CD8-positive, alpha-beta memory T cell (primary cell): ENCODE measurements at places on chromosomes 16 and 17. TPM values are rescaled to one million over a fixed set of nuclear protein-coding genes. Genes with fewer than 3 reads are reported as not detected.
A peak's percentile ranks its signal among the peaks of the same experiment; 100 is the strongest.

DNA sequence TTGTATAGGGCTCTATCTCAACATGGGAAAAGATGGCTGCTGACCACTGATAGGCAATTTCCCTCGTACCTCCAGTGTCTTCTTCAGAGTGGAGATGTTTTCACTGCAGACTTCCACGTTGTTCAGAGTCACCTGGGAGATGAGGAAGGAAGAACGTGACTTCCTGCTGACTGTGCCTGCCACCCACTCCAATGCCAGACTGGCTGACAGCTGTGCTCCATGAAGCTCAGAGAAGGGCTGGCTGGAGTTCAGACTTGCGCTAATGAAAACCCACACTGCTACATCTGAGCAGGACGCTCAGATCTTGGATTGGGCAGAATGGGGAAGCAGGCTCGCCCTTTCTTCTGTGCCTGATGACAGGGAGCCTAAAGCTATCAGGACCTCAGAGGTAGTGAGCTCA lies 33.1 kb downstream of the COG4 start:
- H3K27ac ChIP-seq = no peak overlapping the region
- H3K27me3 ChIP-seq = no peaks in the 10 kb centered on the region
- H3K4me1 ChIP-seq = no peaks in the 10 kb centered on the region
- DNase-seq = no peak

- DNase-seq = no peak
- no peaks in the 10 kb centered on the region for H3K27me3 ChIP-seq
- no peaks in the 10 kb centered on the region for H3K4me1 ChIP-seq
- H3K27ac ChIP-seq = no peak overlapping the region
- H3K4me3 ChIP-seq = no peak overlapping the region
Measured at GRCh38 chr17:6241381-6241780, 171.2 kb downstream of the WSCD1 start.

DNA sequence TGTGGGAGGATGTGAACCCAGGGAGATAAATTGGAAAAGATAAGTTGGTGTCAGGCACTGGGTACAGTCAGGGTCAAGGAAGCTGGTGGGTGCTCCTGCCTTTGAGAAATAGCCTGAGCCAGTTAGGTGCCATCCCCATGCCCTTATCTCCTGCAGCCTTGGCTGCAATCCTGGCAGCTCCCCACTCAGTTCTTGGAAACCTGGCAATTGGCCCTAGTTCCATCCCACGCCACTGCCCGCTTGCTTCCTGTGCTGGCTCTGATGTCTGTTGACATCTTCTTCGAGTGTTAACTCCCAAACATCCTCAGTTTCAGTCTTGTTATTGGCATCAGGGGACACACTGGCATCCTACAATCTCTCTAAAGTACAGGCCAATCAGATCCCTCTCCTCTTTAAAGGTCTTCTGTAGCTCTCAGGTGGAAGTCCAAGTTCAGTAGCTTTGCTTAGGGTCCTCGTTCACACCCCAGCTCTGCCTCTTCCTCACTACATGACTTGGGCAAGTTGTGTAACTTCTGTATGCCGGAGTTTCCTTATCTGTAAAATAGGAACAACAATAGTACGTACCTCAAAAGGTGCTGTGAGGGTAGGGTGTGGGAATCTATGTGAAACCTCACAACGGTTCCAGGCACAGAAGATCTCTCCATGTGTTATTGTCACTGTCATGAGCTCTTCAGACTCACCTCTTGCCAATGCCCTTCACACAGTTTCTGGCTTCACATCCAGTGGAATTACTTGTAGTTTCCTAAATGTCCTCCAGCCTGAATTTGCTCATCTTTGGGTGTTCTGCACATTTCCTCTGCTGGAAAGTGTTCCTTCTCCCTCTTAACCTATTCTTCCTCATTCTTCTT lies 13.5 kb upstream of the PRKAR1A start:
- H3K27me3 ChIP-seq = peaks cover 3% of the 10 kb centered on the region
- no peak overlapping the region for H3K4me3 ChIP-seq
- no peak overlapping the region for H3K27ac ChIP-seq
- DNase-seq = no peak
- H3K36me3 ChIP-seq = no peaks in the 10 kb centered on the region
- H3K4me1 ChIP-seq = peaks cover 12% of the 10 kb centered on the region

- H3K27me3 ChIP-seq = no peaks in the 10 kb centered on the region
- no peak overlapping the region for H3K27ac ChIP-seq
- no peak for DNase-seq
- no peak overlapping the region for H3K4me3 ChIP-seq
- H3K36me3 ChIP-seq = no peaks in the 10 kb centered on the region
Measured at GRCh38 chr16:11470676-11471415, 115.9 kb downstream of the LITAF start.

DNA sequence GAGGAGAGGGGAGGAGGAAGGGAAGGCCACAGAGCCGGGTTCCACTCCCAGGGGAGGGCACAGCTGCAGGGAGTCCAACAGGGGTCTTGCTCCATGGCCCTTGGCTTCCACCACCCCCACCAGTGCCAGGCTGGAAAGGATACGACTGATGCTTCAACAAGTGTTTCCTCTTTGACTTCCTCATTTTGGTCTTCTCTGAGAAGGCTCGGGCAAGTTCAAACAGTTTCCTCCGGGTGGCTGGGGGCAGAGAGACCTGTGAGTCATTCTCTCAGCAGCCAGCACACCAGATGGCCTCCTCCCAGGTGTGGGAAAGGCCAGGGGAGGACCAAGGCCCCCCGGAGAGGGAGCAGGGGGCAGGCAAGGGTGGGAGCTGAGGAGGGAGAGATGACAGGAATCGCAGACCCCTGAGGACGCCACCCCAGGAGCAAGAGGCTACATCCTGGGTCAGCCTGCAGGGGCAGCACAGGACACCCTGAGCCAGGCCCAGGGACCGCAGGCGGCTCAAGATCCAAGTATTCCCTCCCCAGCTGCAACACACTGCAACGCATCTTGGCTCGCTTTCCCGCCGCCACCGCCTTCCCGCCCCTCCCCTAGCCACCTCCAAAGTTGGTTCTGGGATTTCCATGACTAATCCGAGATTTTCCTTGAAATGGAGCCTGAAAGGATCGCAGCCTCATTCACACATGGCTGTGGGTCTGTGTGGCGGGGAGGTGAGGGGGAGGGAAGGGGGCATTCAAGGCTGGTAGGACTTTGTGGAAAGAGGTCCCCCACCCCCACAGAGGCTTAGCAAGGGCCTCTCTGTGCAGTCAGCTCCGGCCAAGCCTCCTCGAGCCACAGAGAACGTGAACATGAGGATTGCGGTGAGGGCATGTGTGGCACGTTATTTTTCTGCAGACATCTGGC lies 18.4 kb upstream of the MRPS23 start:
- no peak overlapping the region for H3K27ac ChIP-seq
- H3K4me1 ChIP-seq = peaks cover 8% of the 10 kb centered on the region
- no peaks in the 10 kb centered on the region for H3K36me3 ChIP-seq
- no peak for DNase-seq
- H3K4me3 ChIP-seq = no peak overlapping the region
- H3K27me3 ChIP-seq = no peaks in the 10 kb centered on the region

DNA sequence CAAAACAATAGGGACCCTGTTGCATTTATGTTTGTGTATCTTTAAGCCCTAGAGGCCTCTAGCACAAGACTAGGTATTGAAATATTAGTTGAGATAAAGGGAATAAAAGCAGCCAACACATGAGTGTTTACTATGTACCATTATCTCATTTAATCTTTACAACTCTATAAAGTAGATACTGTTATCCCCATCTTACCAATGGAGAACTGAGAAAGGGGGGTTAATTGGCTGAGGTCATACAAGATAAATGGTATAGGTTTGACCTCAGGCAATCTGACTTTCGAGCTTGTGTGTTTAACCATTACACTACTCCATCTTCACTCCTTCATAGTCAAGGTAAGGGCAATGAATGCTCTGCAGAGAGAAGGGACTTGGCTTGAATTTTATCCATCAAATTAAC lies 26.3 kb upstream of the STAC2 start:
- DNase-seq = no peak
- H3K27ac ChIP-seq = no peak overlapping the region
- no peaks in the 10 kb centered on the region for H3K27me3 ChIP-seq

DNA sequence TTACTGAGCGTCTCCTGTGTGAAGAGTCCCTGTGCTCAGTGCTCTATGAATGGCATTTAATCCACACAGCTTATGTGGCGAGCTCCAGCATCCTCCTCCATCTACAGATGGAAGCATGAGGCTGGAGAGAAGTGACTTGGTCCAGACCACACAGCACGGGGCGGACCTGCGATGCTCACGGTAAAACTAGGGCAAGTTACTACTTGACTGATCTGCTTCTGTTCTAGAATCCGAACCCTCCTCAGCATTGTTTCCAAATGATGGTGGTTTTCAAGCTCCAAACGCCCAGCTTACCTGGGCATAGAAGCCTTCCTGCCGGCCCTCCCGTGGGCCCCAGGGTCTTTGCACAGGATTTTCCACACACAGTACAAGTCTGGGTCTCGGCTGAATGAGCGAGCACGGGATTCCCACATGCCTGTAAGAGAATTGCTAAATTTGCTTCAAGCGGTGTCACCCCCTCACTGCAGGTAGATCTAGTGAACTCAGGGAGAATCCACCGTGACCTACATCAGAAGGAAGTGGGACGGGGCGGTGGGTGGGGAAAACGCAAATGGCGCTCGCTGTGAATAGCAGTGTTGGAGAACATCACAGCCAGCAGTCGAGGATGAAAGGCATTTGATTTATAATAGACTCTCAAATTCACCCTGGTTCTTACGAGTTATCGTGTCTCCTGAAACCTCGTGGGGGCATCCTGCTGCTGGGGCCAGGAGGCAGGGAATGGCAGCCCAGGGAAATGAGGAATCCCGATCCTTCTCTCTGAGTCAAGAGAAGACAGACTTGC lies 101.1 kb downstream of the CMIP start:
- no peak overlapping the region for H3K27ac ChIP-seq
- peaks cover 3% of the 10 kb centered on the region for H3K36me3 ChIP-seq
- DNase-seq = no peak
- H3K4me3 ChIP-seq = no peak overlapping the region

- no peak overlapping the region for H3K27ac ChIP-seq
- H3K27me3 ChIP-seq = no peaks in the 10 kb centered on the region
- DNase-seq = no peak
- H3K4me3 ChIP-seq = no peak overlapping the region
Measured at GRCh38 chr16:12515746-12516145, 287.9 kb downstream of the CPPED1 start.

DNA sequence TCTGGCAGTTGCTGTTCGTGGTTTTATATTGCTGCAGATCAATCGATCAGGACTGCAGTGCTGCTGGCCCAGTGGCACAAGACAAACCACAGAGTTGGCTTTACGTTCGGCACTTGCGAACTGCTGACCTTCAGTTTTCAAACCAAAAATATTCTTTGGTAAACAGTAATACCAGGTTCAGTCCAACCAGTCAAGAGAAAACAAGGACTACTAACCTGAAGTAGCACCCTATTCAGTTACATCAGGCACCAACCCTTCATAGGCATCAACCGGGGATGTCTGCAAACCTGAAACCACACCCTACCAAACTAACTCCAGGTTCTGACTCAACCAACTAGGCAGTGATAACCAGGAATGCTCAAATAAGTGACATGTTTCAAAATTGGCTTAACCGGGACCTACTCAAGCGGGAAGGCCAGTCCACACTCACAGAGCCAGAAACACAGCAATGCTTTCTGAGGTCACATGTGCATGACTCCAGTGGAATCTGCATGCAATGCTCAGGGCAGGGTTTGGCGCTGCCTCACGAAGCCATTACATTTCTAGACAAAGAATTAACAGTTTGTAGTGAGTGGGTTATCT lies 91.1 kb downstream of the SMG6 start:
- no peak overlapping the region for H3K4me3 ChIP-seq
- no peaks in the 10 kb centered on the region for H3K36me3 ChIP-seq
- H3K4me1 ChIP-seq = peaks cover 66% of the 10 kb centered on the region

- H3K36me3 ChIP-seq = no peaks in the 10 kb centered on the region
- no peaks in the 10 kb centered on the region for H3K27me3 ChIP-seq
- no peak overlapping the region for H3K27ac ChIP-seq
- no peak overlapping the region for H3K4me3 ChIP-seq
- H3K4me1 ChIP-seq = no peaks in the 10 kb centered on the region
Measured at GRCh38 chr17:41773190-41773588, 13.3 kb downstream of the JUP start.

DNA sequence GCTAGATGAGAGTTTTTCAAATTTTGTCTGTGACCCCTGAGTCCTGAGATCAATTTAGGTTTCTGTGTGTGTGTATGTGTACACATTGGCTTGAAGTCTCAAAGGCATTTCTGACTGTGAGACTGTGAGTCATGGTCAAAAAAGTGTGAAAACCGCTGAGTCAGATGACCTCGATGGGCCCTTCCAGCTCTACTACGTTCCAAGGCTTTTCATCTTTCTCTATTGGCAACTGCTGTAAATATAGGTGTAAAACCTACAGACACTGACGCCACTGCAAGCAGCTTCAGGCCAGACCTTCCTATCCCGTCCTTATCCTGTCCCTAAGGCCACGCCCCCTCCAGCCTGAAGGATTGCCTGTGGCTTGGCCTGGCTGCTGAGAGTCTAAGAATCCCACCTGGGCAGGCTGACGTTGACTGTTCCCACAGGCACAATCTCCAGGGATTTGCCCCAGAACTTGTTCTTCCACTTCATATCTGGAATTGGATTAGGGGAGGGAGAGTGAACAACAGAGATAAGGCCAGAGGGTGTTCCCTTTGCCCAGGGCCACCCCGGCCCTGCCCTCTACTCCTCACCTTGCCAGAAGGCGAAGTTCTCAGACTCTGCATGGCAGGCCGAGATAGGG lies 11.3 kb downstream of the OSBPL7 start:
- no peak overlapping the region for H3K4me3 ChIP-seq
- H3K36me3 ChIP-seq = peaks cover 15% of the 10 kb centered on the region
- H3K27ac ChIP-seq = peak overlapping the region; percentile 59
- DNase-seq = peak; percentile 47
- H3K27me3 ChIP-seq = no peaks in the 10 kb centered on the region

DNA sequence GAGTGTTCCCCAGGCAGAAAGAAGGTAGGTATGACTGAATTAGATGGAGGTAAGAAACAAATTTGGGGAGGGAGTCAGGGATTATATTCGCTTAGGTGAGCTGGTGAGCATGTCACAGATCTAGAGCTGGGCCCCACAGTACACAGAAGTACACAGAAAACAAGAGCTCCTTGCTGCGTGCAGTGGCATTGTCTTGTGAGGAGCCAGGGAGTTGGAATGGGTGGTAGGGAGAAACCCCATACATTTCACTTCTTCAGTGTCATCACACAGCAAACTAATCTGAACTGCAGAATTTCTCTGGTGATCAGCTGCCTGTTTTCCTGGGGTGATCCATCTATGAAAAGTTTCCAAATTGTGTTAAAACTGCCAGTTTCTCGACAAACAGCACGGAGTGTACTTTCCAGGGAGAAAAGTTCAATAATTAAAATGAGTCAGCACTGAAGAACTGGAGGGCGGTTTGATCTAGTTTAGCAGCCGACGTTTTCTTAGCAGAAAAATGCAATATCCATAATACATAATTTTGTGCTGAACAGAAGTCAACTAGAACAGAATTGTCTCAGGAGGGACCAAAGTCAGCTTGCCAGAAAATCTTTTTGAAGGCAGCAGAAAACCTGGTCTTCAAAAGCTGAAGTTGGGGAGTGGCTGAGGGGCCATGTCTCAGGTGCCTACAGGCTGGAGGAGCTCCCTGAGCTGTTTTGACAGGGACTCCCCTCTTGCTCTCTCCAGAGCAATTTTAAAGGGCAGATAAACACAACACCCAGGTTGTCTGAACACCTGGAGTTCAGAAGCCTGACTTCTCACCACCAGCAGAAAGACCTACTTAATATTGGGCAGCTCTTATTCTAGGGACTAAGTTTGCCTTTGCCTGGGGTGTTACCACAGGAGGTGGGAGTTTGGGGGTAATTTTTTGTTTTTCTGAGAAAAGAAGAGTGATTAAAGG lies 448.6 kb downstream of the CA10 start:
- H3K4me3 ChIP-seq = no peak overlapping the region
- H3K27ac ChIP-seq = no peak overlapping the region
- no peak for DNase-seq
- H3K27me3 ChIP-seq = no peaks in the 10 kb centered on the region

The CDH15 gene
- not detected for total RNA-seq

The NT5M gene
- 6.6 TPM for total RNA-seq

The PNMT gene
- total RNA-seq = not detected

The GP1BA gene
- total RNA-seq = not detected

The CIBAR2 gene
- total RNA-seq = not detected

The PRKCB gene
- 96.5 TPM for total RNA-seq

The AFMID gene
- 24.7 TPM for total RNA-seq
